ENCODE measurements at places on chromosomes 13 and 19. TPM values are rescaled to one million over a fixed set of nuclear protein-coding genes. Genes with fewer than 3 reads are reported as not detected.

PALM3 gene
- 1.9 TPM for total RNA-seq

SLC8A2 gene
- total RNA-seq = 0.15 TPM

NLRP4 gene
- not detected for total RNA-seq

B3GNT3 gene
- total RNA-seq = 4.2 TPM

SHISA7 gene
- total RNA-seq = not detected

ACP5 gene
- total RNA-seq = 0.29 TPM

MED26 gene
- 5.1 TPM for total RNA-seq

RAVER1 gene
- total RNA-seq = 31.6 TPM

AMER2 gene
- total RNA-seq = not detected

All from A549 treated with CpdA at 1 μM for 4 hours (cell line).